ENCODE measurements at places on chromosomes 3 and 15. TPM values are rescaled to one million over a fixed set of nuclear protein-coding genes. Genes with fewer than 3 reads are reported as not detected.

The STARD9 gene
- total RNA-seq, result 31.1 TPM

The MINDY2 gene
- total RNA-seq, result 44.4 TPM

DNA sequence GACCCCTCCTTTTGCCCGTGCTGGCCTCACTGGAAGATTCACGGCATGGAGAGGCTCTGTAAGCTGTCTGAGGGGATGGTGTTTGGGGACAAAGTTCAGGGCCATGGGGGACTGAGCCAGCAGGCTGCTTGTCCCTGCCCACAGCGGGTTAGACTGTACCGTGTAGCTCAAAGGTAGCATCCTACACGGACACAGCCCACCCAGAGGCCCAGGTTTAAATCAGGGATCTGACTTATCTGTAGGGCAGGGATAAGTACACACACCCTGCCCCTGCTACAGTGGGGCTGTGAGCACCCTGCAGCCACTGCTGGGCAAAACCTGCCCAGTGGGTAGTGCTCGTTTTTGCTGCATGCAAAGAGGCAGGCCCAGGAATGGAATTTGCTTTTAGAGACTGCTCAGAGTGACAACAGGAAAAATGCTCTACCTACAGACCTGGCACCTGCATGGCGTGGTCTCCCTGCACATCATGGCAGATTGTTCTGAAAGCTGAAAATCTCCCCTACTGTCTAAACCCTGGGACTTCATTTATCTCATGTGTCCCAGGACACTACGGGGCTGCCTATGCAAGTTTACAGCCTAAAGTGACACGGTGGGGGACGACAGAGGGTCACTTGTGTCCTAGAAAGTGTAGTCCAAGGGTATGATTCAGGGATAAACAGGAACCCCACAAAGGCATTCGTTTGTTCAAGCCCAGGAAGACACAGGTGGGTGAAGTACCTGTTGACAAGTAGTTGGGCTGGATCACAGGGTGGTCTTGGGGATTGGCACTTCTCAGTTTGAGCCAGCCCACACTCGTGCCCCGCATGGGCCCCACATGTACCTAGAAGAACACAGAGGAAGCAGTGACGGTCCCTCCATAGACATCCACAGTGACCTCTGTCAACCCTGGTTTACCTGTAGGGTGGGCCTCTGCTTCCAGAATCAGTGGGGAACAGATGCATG lies 27.7 kb downstream of the CHDH start:
- ATAC-seq, result no peak

DNA sequence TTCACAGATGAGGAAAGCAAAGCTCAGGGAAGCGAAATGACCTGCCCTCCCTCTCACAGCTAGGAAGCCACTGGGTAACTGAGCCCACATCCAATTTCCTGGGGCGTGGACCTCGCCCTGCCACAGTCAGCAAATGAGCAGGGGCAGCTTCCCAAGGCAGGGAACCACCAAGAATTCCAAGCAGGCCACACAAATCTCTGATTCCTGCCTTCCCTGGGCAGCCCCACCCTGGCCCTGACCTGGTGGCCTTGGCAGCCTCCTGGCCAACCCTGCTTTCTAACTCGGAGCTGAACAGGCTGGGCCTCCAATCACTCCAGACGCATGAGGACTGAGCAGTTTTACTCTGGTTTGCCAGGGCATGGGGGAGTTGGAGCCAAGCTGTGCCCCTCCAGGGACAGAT lies 203.7 kb upstream of the TLE3 start:
- no peak for ATAC-seq

GRCh38 chr3:24845524-24846155 lies 351.0 kb upstream of the THRB start:
- no peak for ATAC-seq

All from gastroesophageal sphincter (tissue), 4 donors.